LHCN-M2 (cell line): ENCODE measurements at places on chromosomes 5 and 9.

- DNase-seq, result no peak
Measured at GRCh38 chr5:17860660-17861315, 226.5 kb downstream of the TAF11L14 start.

- no peak for DNase-seq
Measured at GRCh38 chr5:29122306-29122705, 2071.2 kb upstream of the CDH6 start.

DNA sequence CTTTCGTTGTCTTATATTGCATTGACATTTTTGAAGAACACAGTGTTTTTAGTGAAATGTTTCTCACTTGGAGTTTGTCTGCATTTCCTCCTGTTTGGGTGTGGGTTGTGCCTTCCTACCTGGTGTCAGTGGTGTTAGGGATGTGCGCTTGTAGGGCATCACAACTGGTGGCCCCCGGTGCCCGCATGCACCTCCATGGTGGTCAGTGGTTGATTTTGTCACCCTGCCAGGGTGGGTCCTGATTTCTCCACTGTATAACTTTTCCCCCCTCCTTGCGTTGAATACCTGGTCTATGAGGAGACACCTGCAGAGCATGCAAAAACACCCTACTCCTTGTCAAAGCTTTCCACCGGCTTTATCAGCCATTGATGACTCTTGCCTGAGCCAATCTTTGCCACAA, 132.9 kb downstream of the BARX1 start:
- no peak for DNase-seq

DNA sequence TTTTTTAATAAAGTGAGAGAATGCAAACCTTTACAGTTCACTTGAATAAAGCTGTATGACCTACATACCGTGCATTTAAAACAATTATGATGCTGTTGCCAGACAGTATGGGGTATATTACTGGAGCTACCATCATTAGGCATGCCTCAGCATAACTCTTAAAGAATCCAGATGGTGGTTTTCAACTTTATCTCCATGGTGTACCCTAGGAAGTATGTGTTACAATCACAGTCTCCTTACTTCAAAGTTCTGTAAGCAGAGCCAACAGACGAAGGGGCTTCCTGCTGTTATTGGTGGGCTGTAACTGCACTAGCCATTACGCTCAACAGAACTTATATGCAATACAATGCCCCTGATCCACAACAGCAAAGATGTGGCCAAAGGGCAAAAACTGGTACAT, 803.3 kb downstream of the DTWD2 start:
- DNase-seq, result no peak

DNA sequence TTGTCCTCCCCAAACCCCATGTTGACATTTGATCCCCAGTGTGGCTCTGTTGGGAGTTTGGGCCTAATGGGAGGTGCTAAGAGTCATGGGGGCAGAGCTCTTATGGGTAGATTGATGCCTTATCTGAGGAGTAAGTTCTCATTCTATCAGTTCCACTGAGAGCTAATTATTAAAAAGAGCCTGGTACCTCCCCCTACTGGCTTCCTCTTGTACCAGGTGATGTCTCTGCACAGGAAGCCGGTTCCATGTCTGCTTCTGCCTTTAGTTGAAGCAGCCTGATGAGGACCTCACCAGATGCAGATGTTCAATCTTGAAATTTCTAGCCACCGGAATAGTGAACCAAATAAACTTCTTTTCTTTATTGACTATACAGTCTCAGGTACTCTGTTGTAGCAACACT, 10.8 kb downstream of the GABRB2 start:
- peak; percentile 9 for DNase-seq

- no peak for DNase-seq
Measured at GRCh38 chr9:92095236-92095635, 20.0 kb downstream of the SPTLC1 start.

DNA sequence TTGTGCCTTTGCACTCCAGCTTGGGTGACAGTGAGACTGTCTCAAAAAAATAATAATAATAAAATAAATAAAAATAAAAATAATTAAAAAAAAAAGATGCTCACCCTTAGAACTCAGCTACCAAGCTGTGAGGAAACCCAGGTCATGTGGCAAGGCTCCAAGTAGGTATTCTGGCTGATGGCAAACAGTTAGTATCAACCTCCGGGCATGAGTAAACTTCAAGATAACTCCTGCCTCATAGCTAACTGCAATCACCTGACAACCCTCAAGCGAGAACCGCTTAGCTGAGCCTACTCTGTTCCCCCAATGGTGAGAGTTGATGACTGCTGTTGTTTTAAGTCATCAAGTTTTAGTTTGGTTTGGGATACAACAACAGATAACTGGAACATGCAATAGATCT, 6.1 kb upstream of the SLC44A1 start:
- DNase-seq, result no peak

DNA sequence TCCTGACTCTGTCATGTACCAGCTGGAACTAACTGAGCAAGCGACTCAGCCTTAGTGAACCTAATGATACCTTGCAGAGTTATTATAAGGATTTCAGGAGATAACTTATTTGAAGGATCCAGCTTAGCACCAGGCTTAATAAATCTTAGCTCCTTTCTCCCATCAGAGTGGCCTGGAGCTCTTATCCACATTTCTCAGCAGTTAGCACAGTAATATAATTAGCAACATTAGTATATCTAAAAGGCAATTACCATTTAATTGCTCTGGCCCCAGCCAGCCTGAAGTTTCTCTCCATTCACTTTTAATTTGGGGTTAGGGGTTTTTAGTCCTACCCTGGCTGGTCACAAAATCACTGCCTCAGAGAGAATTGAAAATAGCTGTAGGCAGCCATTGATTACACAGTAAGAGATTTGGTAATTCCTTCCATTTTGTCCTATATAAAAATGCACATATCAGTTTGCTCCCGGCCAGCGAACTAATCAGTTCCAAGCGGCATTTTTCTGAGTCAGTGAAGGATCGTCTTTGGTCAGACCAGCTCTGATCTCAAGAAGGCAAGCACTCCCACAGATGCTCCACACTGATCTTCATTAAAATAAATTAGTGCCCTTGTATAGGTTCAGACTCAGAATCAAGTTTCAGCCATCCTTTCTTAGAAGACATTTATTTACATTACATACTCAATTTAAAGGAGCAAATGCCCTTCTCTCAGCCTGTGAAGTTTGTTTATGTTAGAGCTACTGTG, 56.6 kb downstream of the SNCAIP start:
- no peak for DNase-seq

DNA sequence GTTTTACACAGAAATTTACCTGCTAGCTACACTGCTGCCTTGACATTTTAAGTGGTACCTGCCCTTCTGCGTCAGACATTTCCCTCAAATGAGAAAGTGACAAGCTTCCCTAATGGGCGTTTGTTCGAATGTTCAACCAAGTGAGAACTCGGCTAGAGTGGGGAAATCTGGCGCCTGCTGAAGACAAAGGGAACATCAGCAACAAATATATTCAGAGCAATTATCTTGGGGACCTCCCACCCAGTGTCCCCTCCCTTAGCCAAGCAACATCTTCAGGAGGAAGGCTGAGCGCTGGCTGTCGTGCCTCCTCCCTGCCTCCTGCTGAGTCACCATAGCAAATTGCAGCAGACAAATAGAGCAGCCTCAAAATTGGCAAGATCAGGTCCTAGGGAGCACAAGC, 57.1 kb downstream of the MFAP3 start:
- no peak for DNase-seq

GRCh38 chr9:112654282-112654681, 63.6 kb downstream of the INIP start:
- no peak for DNase-seq

- no peak for DNase-seq
Measured at GRCh38 chr5:124679578-124680199, 66.8 kb downstream of the ZNF608 start.

GRCh38 chr5:140214831-140215230, 39.8 kb downstream of the CYSTM1 start:
- DNase-seq, result peak; percentile 96

GRCh38 chr9:134723037-134723436, 81.4 kb downstream of the COL5A1 start:
- DNase-seq, result no peak

GRCh38 chr5:141929398-141930058, 5.9 kb downstream of the DELE1 start:
- no peak for DNase-seq

GRCh38 chr9:136078024-136078423, 17.1 kb downstream of the NACC2 start:
- no peak for DNase-seq

GRCh38 chr9:136171009-136171800, 33.7 kb downstream of the LHX3 start:
- DNase-seq, result no peak

DNA sequence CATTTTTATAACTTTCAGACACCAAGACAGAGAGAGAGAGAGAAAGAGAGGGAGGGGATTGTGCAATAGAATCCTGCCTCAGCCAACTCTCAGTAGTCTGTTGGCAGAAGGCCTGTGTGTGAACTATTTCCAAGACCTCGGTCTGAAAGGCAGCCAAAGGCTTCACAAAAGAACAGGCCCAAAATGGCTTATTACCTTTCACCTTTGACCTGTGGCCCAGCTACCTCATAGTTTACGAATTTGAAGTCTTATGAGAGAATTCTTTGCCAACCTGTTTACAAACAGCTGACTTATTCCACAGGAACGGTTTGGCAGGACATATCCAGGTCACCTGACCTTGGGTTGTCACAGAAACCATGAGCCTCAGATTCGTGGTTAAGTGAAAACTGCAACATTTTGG, 48.6 kb downstream of the NR2F1-AS1 start:
- peak; percentile 87 for DNase-seq

DNA sequence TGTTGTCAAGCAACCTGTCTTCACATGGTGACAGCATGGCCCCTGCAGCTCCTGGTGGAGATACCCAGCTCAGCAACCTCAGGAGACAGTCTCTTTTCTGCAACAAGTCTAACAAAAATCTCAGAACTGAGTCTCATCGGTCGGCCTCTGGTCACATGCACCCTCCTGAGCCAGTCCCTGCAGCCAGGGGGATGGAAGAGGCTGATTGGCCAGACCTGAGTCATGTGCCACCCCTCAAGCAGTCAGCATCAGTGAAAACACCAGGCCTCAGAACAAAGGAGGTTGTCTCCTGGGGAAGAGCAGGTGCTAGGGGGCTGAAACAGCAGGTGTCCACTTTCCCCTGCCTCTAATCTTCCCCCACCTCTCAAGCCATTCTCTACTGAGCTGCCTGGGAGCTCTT, 54.4 kb downstream of the SMIM23 start:
- DNase-seq, result peak; percentile 7

- DNase-seq, result no peak
Measured at GRCh38 chr9:77386187-77386586, 208.9 kb downstream of the VPS13A start.

GRCh38 chr9:98007251-98007928, 24.2 kb downstream of the ANP32B start:
- peak; percentile 18 for DNase-seq

DNA sequence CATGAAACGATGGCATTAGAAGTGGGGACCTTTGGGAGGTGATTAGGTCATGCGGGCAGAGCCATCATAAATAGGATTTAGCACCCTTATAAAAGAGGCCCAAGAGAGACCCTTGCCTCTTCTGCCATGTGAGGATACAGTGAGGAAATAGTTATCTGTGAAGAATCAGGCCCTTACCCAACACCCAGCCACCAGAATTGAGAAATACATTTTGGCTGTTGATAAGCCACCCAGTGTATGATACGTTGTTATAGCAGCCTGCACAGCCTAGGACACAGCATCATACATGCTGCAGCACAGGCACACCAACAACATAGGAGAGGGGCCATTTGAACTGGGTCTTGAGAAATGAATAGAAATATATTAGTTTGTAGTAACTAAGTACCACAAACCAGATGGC, 8.0 kb upstream of the MAMDC2 start:
- DNase-seq, result no peak

- no peak for DNase-seq
Measured at GRCh38 chr5:64513492-64513891, 7.7 kb downstream of the RGS7BP start.

GRCh38 chr9:135512241-135512603, 9.0 kb upstream of the LCN1 start:
- DNase-seq, result no peak

DNA sequence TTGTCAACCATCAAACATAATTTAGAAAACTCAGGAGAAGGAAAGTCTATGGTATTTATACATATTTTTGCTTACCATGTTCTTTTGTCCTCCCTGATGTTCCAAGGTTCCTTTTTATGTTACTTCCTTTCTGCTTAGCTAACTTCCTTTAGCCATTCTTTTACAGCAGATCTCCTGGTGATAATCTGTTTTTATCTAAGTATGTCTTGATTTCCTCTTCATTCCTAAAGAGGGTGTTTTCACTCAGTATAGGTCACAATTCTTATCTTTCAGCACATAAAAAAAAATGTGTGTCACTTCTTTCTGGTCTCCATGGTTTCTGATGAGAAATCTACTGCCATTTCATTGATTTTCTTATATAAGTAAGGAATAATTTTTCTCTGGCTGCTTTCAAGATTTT, 384.4 kb upstream of the PDE4D start:
- no peak for DNase-seq

DNA sequence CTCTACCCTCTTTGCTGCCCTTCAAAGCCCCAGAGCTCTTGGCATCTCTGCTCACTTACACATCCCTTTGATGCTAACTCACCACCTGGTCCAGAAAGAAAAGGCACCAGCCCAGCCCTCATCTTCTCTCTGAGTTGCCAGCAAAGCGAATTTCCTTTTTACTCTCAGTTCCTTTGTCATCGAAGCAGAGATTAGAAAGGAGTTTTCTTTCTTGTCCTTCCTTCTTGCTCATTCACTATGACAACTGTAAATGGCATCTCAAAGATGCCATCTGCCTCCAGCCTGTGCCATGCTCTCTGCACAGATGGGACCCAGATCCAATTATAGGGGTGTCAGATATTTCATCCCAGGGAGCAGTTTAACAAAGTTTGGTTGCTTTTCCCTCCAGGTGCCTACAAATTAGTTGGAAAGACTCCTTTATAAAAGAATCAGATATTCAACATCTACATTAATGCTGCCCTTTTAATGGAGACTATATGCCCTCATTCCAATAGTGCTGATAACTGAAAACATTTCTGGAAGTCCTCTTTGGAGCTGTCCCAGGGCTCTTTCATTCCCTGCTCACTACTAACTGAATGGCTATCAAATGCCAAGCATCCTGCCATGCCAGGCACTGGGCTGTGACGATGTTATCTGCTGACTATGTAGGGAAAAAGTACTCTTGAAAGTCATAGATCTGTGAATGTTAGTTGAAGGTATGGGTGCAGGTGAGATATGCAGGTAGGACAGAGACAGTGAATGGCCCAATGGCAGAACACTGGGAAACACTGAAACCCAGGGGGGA, 58.9 kb downstream of the SUSD1 start:
- DNase-seq, result no peak

- DNase-seq, result no peak
Measured at GRCh38 chr5:113224605-113225065, 210.2 kb downstream of the TSSK1B start.

DNA sequence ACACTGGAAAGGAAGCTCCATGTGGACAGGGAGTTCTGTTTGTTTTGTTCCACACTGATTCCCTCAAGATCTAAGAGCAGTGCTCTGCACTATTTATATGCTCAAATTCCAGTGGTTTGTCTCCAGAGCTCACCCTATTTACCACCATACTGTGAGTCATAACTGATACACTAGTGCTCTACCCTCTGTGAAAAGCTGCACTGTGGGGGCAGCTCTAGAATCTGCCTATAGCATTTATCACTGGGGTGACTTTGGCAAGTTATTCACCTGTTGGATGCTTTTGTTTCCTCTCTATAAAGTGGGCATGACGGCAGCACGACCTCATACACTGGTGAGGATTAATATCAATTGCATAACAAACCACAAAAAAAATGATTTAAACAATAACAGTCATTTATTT, 307.8 kb downstream of the NR2F1-AS1 start:
- DNase-seq, result peak; percentile 86
